ENCODE measurements at places on chromosomes 6 and 20.

- DNase-seq: no peak
These were observed 138.7 kb upstream of the EDN1 start for GRCh38 chr6:12151433-12151820.

- no peak for DNase-seq
These were observed 4.1 kb upstream of the TPD52L1 start for GRCh38 chr6:125149256-125150144.

GRCh38 chr20:24102290-24102689, 113.7 kb upstream of the GGTLC1 start:
- DNase-seq: no peak

GRCh38 chr20:2767768-2768631, 32.4 kb downstream of the CPXM1 start:
- no peak for DNase-seq

- no peak for DNase-seq
These were observed 165.9 kb downstream of the SASH1 start for GRCh38 chr6:148508401-148509041.

- DNase-seq: no peak
These were observed 107.2 kb downstream of the FOXC1 start for GRCh38 chr6:1716868-1717267.

DNA sequence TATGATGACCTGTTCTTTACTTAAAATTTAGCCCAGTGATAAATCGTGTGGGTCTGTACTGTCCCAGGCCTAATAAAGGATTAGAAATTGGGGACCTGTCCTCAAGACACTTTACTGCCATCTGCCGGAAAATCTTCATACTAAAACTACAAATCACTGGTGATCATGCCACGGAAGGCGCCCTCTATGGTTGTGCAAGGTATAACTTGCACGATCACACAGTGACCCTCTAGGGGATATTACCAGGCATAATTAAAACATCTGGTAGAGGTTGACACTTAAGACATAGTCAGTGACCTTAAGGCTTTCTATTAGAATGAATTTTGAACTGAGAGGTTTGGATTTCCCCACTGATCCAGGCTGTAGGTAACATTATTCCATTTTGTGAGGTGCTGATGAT, 172.6 kb downstream of the BMP2 start:
- no peak for DNase-seq

- no peak for DNase-seq
These were observed 84.3 kb upstream of the THBS2 start for GRCh38 chr6:169337886-169338445.

DNA sequence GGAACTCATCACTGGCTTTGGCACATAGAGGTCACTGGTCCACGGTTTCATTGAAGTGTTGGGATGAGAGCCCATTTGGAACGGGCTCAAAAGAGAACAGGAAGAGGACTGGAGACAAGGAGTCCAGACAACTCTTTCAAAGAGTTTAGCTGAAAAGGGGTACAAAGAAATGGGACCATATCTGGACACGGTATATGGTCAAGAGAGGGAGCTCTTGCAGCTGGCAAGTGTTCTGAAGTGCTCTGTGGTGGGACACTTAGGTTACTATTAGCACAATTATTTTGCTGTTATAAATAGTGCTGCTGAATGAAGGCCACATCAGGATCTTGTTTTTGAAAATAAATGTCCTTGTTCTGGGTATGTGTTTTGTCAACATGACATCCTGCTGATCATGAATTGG, 4.6 kb downstream of the SGK2 start:
- DNase-seq: no peak

DNA sequence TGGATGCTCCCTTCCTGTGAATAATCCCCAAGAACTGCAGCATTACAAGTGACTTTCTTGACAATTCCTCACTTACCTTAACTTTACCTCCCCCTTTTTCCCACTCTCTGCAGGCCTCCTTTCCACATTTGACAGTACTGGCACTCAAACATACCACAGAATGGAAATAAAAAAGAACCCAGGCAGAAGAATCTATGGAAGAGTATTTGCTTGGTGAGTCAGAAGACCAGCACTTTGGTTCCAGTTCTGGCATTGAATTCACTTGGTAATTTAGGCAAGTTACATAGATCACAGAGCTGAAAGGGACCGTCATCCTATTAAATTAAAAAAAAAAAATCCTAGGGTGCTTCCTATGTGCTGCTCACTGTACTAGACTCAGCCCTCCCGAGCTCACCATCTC, 55.0 kb downstream of the BTBD9 start:
- DNase-seq: no peak

DNA sequence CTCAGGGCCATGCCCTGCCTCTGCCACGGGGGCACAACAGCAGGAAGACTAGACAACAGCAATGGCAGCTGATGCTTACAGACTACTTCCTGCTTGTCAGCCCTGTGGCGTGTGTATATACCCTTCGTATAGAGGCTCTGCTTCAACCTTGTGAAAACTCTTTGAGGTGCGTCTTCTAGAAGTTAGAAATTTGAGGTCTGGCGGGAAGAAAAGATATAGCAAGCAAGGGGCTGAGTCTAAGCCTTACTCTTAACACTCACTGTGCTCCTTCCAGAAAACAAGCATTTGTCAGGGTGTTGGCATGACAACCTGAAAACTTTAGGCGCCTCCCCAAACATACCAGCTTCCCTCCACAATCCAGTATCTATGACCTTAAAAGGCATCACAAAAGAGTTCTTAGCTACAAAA, 33.3 kb downstream of the JPH2 start:
- DNase-seq: no peak

GRCh38 chr6:170523256-170524171, 29.6 kb downstream of the PSMB1 start:
- no peak for DNase-seq

DNA sequence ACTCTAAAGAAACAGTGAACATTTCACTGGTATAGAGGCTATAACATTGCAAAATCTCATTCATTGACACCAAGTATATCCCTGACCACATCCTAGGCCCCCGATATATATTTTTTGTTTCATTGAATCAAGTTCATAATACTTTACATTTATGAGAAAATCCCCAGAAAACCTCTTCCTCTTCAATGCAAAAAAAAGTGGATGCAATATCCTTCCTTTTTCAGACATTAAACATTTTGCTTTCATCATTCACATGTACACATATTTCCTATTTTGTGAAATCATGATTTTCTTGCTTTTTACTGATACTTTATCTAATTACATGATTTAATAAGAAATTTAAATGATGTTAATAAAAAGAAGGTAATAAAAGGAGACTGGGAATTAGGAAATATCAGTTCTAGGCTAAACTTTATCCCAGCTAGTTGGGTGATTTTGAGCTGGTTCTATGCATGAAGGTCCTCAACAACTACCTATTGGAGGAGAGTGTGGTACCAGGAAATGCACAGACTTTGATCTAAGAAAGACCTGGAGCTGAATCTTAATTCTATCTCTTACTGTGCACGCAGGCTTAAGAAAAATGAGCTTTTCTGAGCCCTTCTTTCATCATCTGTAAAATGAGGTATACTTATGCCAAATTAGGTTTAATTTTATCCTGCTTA, 4.9 kb downstream of the SYNE1 start:
- DNase-seq: no peak

DNA sequence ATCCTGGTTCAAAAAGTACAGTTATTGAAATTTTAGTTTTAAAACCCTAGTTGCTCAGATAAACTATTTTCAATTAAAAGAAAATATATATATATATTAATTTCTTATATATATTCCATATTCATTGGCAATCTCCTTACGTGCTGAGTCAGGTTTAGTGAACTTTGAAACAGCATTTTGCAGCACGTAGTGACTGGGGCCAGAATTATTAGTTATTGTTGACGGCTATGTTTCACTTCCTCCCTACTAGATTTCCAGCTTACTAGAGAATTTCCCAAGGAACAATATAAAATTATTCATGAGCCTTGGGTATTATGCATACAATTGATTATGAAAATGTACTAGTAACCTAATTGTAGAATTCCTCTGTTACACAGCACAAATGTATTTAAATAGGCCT, 150.3 kb downstream of the KLHL32 start:
- DNase-seq: no peak

- no peak for DNase-seq
These were observed 24.1 kb downstream of the IL17A start for GRCh38 chr6:52210227-52210626.

- no peak for DNase-seq
These were observed 102.0 kb upstream of the TENT5A start for GRCh38 chr6:81854474-81854873.

GRCh38 chr6:24307881-24308280, 50.0 kb downstream of the DCDC2 start:
- no peak for DNase-seq

DNA sequence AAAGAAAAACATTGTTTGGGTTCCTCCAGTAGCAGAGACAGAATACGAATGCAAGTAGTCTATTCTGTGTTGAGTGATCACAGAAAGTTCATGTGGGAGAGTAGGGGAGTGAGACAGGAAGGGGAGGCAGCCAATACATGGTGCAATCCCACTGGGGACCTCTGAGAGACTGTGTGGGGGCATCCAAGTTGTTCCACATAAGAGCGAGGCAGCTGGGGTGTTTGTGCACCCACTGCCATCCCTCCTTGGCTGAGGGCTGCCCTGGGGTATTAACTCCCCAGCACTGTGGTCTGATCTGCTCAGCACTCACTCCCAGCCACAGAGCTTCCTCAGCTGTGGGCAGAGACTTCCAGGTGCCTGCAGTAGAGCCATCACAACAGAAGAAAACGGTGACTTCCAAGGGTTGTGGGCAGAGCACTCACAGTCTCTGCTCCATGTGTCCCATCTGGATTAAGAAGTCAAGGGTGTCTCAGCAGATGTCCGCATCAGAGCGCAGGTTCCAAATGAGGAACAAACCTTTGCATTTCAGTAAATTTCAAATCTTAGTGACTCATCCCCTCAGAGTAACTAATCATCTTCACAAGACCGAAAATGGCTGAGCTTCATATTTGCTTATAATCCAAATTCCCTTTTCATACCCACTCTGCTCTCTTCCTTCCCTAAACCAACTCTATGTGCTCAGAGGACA, 101.9 kb upstream of the NAA20 start:
- no peak for DNase-seq

- no peak for DNase-seq
These were observed 95.3 kb upstream of the VSTM2L start for GRCh38 chr20:37807471-37808232.

DNA sequence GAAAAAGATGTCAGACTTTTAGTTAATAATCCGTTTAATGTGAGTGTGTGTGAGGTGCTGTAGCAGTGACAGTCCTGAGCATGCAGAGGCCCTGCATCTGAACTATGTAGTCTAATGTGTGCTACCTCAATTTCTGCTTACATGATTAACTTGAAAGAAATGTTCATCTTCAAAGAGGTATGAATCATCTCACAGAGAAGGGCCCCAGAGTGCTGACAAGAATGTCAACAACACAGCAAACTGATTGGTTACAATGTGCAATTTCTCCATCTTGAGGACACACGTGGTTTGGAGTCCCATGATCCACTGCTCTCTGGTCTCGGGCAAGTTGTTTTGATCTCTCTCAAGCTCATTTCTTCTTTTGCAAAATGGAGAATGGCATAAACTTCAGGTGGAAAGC, 61.7 kb upstream of the EMILIN3 start:
- DNase-seq: no peak

DNA sequence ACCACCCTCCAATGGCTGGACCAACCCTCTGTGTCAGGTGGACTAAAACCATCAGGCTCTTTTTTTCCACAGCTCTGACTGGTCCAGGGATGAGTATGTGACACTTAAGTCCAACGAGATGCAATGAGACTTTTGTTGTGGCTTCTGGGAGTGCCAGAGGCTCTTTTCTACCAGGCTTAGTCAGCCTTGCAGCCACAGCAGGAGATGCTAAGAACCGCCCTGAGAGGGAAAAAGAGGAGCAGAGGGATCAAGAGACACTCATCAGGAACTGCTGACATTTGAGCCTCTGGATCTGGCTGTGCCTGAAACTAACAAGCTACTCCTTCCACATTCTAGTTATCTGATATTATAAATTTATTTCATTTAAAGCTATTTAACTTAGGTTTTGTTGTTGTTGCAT, 270.9 kb upstream of the SULF2 start:
- DNase-seq: no peak

- no peak for DNase-seq
These were observed 164.1 kb downstream of the ID4 start for GRCh38 chr6:20001286-20001685.

- no peak for DNase-seq
These were observed 78.6 kb downstream of the INSM1 start for GRCh38 chr20:20446425-20447015.

GRCh38 chr6:43269273-43270007, 26.2 kb downstream of the TTBK1 start:
- no peak for DNase-seq

DNA sequence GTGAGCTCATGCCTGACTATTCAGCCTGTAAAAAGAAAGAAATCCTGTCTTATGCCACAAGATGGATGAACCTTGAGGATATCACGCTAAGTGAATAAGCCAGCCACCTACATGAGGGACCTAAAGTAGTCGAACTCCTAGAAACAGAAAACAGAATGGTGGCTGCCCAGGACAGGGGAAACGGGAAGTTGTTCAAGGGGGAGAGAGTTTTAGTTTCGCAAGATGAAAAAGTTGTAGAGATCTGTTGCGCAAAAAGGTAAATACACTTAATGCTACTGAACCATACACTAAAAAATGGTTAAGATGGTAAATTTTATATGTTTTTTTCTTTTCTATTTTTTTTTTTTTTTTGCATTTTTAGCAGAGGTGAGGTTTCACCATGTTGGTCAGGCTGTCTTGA, 74.1 kb upstream of the RALY start:
- DNase-seq: no peak

DNA sequence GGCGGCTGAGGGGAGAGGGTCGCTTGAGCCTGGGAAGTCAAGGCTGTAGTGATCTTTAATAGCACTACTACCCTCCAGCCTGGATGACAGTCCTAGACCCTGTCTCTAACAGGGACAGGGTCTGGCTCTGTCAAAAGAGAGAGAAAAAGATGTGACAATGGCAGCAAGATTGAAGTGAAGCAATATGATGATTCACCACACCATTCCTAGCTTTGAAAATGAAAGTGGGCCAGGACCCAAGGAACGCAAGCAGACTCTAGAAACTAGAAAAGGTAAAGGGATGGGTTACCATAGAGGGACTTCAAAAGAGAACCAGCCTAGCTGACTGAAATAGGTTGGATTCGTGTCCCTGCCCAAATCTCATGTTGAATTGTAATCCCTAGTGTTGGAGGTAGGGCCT, 426.9 kb downstream of the HTR1B start:
- no peak for DNase-seq

GRCh38 chr6:53938810-53939209, 144.0 kb downstream of the LRRC1 start:
- DNase-seq: no peak

- no peak for DNase-seq
These were observed 356 bp upstream of the IRAK1BP1 start for GRCh38 chr6:78867020-78867369.
